ENCODE measurements at places on chromosomes 1 and 21.

GRCh38 chr1:91245435-91245834, 159.2 kb downstream of the HFM1 start:
- DNase-seq, result no peak

GRCh38 chr1:244242446-244242845, 191.4 kb downstream of the ZBTB18 start:
- no peak for DNase-seq

DNA sequence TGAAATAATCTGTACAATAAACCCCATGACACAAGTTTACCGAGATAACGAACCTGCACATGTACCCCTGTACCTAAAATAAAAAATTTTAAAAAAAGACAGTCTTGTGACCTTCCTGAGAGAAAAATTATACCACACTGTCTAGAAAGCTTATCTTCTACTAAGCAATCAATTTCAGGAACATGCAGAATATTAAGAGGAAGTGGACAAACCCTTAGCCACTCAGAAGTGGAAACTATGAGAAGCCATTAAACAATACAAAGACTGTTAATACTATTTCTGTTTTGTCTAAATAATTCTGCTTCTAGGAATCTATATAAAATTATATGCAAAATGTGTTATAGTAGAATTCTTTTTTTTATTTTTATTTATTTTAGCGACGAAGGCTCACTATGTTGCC, 93.9 kb downstream of the ADAMTS1 start:
- DNase-seq, result peak; percentile 44

- DNase-seq, result peak; percentile 81
Measured at GRCh38 chr1:247332215-247332622, 552 bp upstream of the ZNF496 start.

- no peak for DNase-seq
Measured at GRCh38 chr1:205001162-205001561, 41.9 kb upstream of the CNTN2 start.

DNA sequence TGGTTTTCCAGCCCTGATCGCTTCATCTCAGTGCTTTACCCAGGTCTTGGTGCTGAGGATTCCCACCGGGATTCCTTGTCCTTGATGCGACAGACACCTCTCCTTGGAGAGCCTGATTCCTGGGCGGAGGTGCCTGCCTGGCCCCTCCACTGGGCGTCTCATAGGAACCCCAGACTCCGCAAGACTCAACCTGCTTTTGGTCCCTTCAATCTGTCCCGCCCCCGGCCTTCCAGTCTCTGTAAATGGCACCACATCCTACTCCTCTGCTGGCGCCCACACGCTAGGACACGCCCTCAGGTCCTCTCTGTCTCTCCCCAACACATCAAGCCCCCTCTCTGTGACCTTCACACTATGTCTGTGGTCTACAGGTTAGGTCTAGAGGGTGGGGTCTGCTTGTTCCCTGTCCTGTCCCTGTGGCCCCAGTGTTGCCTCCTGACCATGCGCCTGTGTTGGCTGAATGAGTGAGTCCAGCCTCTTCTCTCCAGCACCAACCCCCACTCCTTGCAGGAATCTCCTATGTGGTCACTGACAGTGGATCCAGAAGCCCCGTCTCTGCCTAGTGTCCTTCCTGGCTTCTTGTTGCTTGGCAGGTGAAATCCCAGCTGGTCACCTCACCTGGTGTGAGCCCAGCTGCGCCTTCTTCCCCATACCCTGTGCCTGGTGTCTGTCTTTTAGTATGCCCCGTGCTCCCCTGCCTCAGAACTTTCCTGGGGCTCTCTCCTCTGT, 119.7 kb upstream of the C1orf174 start:
- no peak for DNase-seq

DNA sequence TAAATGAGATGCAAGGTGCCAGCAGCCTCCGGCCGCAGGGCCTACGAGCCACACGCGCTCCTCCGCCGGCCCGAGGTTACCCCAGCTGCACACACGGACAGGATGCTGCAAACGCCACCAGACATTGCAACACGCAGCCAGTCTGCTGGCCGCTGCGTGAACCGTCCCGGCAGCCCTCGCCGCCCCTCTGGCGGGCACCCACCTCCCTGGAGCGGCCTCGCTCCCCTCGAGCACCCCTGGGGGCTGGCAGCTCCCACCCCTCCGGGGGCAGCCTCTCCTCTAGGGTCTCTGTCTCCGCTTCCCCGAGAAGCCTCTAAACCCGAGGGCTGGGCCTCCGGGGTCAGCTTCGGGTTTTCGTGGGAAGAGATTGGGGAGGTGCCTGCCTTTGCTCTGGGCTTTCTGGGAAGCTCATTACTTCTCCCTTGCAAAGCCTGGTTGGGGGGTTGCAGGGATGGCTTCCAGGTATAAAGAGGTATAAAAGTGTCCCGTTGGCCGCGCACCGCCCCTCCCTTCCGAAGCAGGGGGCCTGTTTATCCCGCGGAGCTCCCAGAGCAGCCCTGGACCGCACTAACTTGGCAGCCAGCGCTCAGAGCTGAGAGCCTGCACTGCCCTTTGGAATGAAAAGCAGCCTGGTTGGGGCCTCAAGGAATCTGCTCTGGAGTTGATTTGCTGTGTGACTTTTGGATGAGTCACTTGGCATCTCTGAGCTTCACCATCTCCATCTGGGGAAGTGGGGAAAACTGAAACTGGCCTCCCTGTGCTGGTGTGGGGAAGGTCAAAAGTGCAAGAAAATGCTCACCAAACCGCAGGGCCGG, 21.8 kb downstream of the DHRS3 start:
- peak; percentile 60 for DNase-seq

DNA sequence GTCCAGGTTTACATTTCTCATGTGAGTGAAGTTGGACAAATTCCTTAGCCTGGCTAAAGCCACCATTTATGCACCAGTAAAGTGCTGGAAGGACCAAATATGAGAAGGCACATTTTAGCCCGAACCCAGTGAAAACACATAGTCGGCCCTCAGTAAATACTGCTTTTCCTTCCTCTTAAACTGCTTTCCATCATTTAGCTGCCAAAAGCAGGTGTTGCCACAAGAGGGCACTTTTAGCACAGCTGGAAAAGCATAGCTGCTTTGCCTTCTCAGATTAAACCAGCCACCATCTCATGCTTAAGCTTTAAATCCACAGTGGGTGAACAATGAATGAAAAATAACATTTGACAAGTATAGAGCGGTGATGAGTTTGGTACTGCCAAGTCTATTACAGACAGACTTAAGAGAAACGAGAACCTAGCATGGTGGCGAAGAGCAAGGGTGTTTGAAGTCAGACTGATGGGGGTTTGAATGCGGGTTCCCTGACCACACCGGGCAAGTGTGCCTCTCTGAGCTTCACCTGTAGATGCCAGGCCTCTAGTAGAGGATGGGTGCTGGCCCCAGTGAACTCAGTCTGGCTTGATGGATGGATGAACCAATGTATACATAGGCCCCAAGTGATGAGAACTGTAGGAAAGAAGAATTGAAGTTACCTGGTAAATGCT, 57.8 kb downstream of the SLC35D1 start:
- DNase-seq, result peak; percentile 94

DNA sequence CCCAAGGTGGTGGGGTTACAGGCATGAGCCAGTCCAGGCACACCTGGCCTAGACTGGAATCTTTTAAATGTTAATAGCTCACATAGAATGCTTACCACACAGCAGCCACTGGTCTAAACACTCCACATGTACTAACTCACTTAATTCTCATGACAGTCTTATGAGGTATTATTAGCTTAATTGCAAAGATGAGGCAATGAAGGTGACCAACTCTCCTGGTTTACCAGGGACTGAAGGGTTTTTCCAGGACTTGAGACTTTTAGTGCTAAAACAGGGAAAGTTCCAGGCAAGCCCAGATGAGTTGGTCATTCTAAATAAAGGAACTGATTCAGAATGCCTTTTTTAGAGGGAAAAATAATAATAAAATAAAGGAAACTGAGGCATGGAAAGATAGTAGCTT, 7.0 kb upstream of the STMN1 start:
- DNase-seq, result no peak

DNA sequence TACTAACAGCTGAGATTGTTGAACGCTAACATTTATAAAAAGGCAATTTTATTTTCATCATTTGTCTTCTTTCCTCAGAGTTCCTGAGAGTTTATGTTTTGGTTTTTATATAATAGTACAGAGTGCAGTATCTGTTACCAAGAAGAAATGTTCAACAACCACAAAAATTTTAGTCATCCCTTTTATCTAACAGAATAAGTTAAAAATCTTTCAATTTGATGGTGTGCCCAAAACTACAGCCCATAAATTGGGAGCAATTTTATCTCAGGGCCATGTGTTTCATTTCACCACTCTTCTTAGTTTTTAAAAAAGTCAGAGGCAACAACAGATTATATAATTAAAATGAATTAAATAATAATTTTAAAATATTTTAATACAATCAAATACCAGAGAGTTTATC, 37.1 kb downstream of the NEXN start:
- no peak for DNase-seq

DNA sequence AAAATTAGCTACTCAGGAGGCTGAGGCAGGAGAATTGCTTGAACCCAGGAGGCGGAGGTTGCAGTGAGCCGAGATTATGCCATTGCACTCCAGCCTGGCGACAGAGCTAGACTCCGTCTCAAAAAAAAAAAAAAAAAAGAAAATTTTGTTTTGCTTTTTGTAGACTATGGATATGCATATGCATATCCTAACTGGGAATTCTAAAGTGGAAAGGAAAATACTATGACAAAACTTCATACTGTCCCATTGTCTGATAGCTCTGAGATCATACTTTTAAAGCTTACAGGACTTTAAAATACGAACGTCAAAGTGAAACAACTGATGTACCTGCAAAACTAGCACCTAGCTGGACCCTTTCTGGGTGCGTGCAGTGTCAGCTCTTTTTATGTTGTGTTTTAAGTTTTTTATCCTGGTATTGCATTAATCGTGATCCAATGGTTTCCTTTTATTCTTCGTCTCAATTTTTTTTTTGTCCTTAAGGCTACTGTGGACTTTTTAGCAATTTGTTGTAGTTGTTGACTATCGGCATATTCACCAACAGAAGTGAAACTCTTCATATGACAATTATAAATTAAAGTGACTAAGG, 19.2 kb downstream of the SPRTN start:
- DNase-seq, result no peak

DNA sequence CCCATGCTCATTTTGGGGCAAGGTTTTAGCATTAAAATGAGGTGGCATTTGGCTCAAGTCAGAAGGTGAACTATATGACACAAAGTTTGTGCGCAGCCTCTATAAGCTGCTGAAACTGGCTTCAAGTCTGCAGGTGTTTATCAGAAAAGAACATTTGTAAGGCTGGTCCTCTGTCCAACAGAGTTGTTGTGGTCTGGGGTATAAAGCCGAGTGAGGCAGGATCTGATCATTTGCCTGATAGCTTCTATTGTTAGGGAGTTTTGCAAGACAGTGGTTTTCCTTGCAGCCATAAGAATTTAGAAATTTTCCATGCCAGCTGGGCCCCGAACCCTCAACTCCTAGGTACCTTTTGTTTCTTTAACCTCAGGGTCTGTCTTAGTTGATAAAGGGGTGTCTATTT, 130.8 kb downstream of the PGBD5 start:
- DNase-seq, result peak; percentile 75

GRCh38 chr1:8438489-8438888, 120.6 kb downstream of the SLC45A1 start:
- DNase-seq, result no peak

- DNase-seq, result peak; percentile 65
Measured at GRCh38 chr1:227766015-227766634, 30.9 kb downstream of the SNAP47 start.

- DNase-seq, result peak; percentile 85
Measured at GRCh38 chr1:204989266-204990058, 53.5 kb upstream of the CNTN2 start.

- DNase-seq, result no peak
Measured at GRCh38 chr21:25425156-25425555, 182.1 kb downstream of the MRPL39 start.

- DNase-seq, result peak; percentile 20
Measured at GRCh38 chr1:203031467-203031866, 5.2 kb downstream of the PPFIA4 start.

GRCh38 chr1:61081144-61081685, 1.1 kb upstream of the NFIA start:
- DNase-seq, result no peak

DNA sequence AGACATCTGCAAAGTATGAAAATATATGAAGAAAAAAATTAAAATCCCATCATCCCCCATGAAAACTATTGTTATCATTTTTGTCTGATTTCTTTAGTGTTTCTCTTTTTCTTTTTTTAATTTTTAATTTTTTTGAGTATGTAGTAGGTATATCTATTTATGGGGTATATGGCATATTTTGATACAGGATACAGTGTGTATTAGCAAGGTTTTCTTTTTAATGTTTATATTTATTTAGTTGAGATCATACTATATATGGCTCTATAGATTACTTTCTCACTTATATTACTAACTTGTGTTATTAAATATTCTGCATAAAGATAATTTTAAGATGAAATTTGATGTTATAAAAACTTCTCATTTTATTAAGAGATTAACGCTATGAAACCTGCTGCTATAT, 11.4 kb downstream of the LGALS8 start:
- DNase-seq, result no peak

GRCh38 chr1:6918186-6918924, 133.1 kb downstream of the CAMTA1 start:
- no peak for DNase-seq

DNA sequence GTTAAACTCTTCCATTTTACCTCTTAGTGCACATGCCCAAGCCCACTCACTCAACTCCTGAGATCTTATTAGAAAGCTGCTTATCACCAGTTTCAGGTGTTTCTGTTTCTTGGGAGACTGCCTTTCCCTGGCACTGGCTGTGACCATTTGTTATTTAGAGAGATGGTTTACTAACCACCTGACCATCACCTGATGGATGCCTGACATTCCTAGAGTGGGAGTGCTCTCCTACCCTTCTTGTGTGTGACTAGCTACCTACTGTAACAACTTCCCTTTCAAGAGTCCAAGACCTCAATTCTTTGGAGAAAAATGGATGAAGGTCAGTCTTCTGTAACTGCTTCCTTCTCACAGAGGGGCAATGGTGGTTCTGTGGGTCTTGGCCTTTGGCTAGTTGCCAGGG, 755.2 kb upstream of the ADAMTS5 start:
- no peak for DNase-seq

DNA sequence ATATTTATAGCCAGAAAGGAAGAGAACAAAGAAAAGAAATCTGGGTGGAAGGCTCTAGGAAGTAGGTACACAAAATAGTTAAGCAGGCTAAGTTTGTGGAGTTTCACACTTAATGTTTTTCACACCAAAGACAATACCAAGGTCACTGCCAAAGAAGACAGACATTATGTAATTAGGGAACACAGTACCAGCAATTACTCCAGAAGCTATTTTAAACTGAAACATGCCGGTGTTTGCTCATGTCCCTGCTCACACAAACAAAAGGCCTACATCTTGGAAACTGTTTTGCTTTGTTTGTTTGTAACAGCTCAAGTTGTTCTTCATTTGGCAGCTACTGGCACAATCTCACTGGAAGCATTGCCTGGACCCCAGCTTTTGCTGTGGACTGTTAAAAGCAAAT, 88.5 kb upstream of the DAB1 start:
- no peak for DNase-seq

DNA sequence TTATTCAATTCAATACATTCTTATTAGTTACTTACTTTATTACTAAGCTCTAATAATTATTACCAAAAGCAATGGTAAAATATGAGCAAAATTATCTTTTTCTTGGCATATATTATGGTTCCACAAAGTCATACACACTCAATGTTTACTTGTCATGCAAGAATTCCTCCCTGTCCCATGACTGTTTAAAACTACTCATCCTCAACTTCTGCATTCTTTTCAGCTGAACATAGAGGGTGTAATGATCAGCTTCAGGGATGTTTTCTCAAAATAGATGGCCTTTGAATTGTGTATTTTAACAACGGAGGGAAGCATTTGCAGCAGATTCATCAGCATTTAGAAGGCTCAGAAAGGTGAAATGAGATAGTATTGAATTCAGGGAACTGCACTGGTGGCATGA, 499.0 kb downstream of the RWDD3 start:
- DNase-seq, result no peak

Data from hematopoietic multipotent progenitor cell treated with erythropoietin and hydrocortisone succinate and interleukin-3 and kit ligand, for 4 days (in vitro differentiated cells).